ENCODE measurements at places on chromosomes 2 and 18.

GRCh38 chr2:27823569-27823968 lies 52.0 kb downstream of the MRPL33 start:
- DNase-seq = no peak

GRCh38 chr2:12513339-12513738 lies 203.4 kb upstream of the TRIB2 start:
- DNase-seq = no peak

DNA sequence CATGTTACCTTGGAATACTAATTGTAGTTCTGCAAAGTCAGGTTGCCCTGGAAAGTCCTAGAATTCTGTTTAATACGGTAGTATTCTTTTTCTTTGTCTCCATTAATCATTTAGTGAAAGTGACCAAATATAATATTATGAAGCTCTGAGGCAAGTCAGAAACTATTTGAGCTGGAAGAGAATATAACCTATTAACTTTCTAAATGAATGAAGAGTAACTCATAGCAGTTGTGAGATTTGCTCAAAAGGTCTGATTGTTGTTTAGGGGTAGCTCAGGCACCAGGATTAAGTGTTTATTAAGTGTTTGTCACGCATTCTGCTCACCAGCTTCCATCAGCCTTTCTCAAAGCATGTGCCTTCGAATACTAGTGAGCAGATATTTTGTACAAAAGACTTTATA lies 46.7 kb upstream of the SERPINE2 start:
- DNase-seq = no peak

DNA sequence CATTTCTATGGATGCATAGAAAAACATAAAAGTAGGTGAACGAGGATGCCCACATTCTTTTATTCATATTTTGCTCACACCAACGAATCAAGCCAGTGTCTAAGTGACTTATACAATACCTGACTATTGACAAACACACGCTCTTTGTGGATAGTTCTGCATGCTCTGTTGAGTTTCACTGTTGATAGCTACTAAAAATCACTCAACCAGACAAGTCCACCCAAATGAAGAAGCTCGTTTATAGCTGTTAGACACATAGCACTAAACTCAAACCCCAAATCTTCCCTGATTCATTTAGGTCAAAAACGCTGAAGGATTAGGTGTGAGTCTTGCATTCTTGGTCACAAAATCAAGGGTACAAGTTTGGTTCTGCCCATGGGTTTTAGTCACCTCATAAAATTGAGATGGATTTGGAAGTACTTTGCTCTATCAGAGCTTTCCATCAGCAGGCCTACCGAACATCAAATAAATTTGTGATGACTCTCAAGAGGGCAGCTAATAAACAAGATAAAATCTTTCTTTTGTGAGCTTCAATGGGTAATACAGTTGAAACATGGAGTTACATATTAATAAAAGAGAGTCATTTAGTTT lies 92.7 kb upstream of the ETAA1 start:
- no peak for DNase-seq
